Midbrain (tissue), 1 donor: ENCODE measurements at places on chromosomes 1 and 21.

- peak; percentile 71 for DNase-seq
These were observed 96.6 kb downstream of the FGGY start for GRCh38 chr1:59393211-59394180.

DNA sequence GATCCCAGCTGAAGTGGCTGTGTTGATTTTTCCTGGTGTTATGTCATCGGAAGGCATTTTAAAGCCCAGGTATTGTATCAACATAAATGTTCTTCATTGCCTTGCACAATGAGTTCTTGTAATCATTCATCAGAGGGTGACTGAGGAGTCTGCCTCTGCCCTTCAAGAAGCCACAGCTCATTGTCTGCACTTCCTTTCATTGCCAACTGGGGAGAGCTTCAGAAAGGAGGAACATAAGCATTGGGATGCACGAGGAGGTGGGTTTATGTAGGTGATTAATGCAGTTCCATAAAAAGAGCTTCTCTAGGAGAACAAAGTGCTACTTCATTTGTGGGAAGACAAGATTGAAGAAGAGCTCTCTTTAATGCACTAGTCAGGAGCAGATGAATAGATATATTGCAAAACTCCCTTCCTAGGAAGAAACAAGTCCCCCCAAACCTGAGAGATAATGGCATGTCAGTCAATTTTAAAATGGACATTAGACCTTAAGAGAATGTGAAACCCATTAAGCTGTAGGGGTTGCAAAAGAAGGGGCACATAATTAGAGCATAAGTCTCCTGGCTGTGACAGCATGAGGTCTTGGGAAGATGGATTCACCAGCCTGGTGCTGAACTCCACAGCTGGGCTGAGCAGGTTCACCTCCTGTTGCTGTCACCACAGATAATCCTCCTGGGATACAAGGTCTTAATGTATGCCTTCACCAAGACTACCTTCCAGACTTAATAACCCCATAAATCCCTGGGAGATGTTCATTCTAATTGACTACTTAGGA, 124.6 kb downstream of the BACH1 start:
- no peak for DNase-seq

- DNase-seq = no peak
These were observed 76.4 kb upstream of the SCYL3 start for GRCh38 chr1:169970114-169970513.

GRCh38 chr1:186275822-186276221, 99.2 kb downstream of the TPR start:
- DNase-seq = no peak

DNA sequence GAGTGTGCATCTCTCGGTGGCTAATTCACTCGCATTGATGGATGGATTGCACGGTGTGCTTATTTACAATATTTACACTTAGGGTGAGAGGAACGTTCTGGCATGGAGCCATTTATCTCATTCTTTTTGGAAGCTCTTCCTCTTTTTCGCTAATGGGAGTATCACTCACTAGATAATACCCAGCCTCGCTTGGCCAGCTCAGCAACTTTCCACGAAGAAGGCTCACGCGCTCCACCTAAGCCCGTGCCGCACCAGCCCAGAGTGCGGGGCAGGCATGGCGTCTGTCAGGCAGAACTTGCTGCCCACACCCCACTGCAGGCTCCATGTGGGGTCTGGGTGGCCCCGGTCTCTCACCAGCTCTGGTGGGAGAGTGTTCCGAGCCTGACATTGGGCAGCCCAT, 484.9 kb downstream of the NPHP4 start:
- no peak for DNase-seq

DNA sequence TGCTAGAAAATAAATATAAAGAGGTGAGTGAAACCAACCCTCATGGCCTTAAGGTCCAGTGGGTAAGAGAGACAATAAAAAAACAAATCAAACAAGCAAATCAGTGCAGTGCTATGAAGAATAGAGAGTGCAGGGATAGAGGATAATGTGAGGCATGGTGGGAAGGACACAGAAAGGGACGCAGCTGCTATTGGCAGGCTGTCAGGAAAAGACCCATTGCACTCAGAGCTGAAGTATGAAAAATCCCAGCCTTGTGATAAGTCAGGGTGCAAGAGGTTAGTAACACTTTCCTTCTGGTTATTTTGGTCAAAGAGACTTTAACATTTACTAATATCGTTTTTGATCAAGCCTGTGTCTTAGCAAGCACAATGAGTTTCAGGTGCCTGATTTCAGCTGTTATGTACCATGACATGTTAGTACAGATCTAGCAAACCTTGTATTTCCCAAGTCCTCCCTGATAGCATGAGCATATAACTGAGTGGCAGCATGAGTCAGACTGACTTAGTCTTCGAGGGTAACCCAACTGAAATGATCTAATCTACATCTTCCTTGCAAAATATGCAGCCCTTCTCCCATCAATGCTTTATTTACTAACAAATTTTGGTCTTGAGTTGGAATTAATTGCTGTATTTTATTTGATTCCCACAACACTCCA, 31.7 kb downstream of the CHML start:
- DNase-seq = no peak

DNA sequence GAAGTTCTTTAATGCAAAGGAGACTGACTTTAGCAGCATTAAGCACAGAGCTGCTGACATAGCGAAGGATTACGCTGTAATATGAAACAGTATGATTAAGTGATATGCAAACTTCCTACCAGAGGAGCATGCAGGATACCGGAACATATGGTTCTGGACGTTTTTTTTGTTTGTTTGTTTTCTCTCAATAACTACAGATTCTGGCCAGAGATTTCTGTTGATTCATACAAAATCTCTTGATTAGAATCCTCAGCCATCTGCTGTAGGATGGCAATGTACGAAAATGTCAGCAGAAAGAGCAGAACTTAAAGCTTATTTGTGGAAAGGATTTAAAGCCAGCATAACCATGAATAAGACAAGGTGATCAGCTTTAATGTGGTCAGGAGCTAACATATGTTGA, 970.7 kb downstream of the KCNT2 start:
- no peak for DNase-seq

- DNase-seq = no peak
These were observed 42.5 kb downstream of the NME7 start for GRCh38 chr1:169325117-169325516.

- no peak for DNase-seq
These were observed 68.3 kb upstream of the RHOU start for GRCh38 chr1:228666686-228667623.

- DNase-seq = no peak
These were observed 26.8 kb upstream of the UBE2U start for GRCh38 chr1:64176659-64177058.

DNA sequence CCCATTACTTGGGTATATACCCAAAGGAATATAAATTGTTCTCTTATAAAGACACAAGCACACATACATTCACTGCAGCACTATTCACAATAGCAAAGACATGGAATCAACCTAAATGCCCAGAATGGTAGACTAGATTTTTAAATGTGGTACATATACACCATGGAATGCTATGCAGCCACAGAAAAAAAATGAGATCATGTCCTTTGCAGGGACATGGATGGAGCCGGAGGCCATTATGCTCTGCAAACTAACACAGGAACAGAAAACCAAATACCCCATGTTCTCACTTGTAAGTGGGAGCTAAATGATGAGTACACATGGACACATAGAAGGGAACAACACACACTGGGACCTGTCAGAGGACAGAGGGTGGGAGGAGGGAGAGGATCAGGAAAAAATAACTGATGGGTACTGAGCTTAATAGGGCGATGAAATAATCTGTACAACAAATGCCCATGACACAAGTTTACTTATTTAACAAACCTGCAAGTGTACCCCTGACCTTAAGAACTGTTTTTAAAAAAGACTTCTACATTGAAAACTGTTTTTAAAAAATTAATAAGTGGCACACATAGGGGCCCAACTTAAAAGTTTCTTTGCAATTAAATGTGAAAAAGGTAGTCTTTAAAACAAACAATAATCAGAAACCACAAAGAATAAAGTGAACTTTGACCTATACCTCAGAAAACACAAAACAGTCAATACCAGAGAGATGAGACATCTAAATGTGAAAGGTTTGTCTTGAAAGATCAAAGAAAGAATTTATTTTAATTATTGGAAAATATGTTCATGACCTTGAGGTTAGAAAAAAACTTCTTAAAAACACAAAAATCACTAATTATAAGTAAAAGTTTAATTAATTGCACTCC, 75.2 kb downstream of the CDC42BPA start:
- DNase-seq = no peak

DNA sequence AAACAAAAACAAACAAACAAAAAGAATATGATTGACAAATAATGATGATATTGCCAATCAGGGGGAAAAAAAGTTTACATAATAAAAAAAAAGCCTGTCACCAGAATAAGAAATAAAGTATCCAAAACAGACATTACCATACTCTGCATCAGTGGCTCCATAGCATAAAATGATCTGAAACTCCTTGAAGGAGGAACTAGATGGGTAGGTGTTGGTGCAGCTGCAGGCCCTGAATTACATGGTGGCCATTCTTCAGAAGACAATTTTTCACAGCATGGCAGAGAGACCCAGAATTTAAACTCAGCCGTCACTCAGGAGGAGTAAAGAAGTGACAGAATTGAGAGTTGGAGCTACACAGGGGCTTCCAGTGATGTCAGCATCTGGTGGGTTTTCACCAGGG, 60.2 kb downstream of the GLUL start:
- no peak for DNase-seq

- no peak for DNase-seq
These were observed 37.3 kb upstream of the RUNX1 start for GRCh38 chr21:35086357-35086756.

GRCh38 chr1:244502630-244503029, 41.6 kb downstream of the CATSPERE start:
- no peak for DNase-seq

GRCh38 chr21:33268393-33268736, 2.2 kb downstream of the IL10RB start:
- no peak for DNase-seq

DNA sequence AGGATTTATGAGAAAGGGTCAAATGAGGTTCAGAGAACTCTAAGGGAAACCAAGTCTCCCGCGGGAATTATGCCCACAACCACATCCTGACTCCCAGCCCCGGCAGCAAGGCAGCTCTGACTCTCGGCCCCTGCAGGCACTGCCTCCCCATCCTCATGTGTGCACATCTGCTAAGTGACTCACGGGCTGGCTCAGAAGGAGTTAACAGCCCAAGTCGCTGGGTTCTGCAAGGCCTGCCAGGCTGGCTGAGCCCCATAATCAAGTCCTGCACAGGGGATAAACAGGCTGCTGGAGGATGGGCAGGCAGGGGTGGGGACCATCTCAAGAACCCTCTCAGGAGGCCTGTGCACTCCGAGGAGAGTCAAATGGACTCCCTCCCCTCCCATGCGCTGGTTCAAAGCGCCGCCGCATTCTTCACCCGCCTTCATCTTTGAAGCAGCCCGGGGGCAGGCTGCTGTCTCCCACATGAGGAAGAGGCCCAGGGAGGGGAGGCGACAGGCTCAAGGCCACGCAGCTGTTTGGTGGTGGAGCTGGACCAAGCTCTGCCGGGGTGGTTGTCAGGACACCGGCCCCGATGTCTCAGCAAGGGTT, 344.3 kb downstream of the MATN1 start:
- no peak for DNase-seq

- DNase-seq = no peak
These were observed 19.8 kb downstream of the CSF1 start for GRCh38 chr1:109930252-109930993.

- DNase-seq = no peak
These were observed 10.3 kb downstream of the UTS2 start for GRCh38 chr1:7842517-7842916.

DNA sequence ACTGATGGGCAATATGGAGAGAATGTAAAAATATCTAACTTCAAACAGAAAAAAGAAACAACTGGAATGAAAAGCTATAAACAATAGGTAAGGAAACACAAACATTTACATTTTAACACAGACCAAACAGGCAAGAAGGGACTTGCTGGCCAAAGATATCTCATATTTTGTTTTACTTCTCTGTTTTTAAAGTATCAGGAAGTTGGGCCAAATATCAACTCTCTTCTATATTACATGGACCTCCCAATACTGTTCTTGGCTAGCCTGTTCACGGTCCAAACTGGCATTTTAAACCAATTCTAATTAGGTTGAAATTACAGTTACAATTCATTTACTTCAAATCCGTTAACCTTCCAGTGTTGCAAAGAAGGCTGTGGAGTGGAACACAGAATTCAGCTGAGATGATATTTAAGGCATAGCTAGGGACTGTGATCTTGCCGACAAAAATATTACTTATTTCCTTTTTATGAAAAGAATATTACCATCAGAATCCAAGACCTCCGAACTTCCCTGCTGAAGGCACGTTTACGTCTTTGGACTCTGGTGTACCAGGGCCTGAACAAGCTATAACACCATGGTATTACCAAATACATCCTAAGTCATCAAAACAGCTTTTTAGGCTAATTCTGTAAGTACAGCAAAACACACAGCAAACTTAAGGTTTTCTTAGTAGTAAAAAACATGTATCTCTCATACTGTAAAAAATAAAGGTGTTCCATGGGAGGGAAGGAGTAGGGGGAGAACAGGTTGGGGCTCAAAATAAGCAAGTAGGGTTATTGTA, 165.4 kb downstream of the RUNX1 start:
- DNase-seq = no peak

DNA sequence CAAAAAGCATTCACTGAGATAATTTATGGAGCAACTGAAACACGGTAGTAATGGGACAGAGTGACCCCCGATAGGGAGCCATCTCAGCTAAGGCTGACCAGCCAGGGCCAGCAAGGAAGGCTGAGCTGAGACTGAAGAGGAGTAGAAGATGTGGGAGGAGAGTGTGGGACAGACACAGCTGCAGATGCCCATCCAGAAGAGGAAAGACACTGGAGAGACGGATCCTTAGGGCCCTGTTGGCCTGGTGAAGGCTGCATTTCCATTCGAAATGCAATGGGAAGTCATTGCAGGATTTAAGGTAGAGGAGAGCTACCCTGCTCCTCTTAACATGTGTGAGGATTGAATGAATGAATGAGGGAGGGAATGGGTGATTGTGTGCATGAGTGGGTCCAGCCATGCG, 44.0 kb upstream of the LRP8 start:
- DNase-seq = no peak

- DNase-seq = no peak
These were observed 284.1 kb downstream of the BRINP3 start for GRCh38 chr1:190193508-190194115.

GRCh38 chr1:59113876-59114457, 182.9 kb upstream of the FGGY start:
- no peak for DNase-seq

DNA sequence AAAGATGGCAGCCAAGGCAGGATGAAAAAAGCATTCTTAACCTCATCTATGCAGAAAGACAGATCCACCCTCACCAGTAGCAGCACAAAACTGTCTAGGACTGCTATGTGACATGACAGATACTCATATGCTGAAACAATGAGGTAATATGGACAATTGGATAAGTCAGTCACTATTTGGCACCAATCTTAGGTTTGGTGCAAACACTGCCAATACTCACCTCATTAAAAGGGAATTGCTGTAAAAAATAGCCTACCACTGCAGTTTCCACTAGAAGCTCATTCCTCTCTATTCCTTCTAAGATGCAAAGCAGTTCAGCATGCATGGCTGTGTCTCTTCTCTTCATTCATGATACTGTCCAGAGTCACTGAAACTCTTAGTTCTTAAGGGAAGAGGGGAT, 91.7 kb downstream of the TBX15 start:
- no peak for DNase-seq
